Substantia nigra (tissue), 51 donors: ENCODE measurements at places on chromosomes 13 and 19.

DNA sequence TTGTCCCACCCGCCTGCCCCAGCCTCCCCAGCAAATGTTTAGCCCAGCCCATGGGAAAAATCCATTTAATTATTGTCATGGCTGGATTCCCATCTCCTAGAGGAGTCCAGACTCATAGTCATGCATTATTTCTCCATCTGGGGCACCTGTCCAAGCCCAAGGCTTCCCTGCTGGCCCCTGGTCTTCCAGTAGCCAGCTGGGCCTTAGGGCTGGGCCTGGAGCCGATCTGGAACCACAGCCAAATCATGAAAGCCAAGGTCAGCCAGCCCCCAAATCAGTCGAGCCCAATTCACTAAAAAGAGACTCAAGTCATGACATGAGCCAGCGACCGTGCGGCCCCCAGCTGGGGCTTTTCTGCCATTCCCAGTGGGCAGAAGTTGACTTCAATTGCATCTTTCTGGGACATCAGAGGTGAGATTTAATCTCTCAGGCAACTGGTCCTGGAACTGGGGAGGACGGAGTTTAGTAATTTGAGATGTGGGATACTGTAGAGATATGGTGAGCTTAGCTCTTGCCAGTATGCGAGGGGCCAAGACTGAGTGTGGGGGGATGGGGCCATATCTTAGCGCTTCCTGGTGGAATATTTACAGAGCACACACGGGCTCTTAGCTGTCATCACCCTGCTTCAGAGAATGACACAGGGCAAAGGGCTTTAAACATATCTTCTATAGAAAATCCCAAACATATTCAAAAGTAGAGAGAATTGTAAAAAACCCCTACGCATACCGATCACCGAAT is 9.4 kb upstream of the PGLYRP2 start:
- DNase-seq = no peak

GRCh38 chr19:35107545-35107944 is 8.1 kb upstream of the FXYD3 start:
- peak; percentile 75 for DNase-seq

DNA sequence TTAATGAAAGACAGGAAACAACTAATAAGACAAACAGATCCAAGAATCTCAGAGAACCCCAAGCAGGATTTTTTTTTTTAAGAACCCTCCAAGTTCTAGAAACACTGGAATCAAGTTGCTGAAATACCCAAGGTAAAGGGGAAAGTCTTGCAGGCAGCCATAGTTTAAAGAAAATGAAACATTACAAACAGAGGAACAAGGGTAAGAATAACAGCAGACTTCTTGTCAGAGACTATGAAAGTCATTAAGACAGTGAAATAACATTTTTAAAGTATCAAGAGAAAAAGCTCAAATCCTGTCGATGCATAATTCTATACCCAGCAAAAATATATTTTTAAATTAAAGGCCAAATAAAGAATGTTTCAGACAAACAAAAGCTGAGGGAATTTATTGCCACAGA is 67.1 kb downstream of the WASF3 start:
- no peak for DNase-seq

DNA sequence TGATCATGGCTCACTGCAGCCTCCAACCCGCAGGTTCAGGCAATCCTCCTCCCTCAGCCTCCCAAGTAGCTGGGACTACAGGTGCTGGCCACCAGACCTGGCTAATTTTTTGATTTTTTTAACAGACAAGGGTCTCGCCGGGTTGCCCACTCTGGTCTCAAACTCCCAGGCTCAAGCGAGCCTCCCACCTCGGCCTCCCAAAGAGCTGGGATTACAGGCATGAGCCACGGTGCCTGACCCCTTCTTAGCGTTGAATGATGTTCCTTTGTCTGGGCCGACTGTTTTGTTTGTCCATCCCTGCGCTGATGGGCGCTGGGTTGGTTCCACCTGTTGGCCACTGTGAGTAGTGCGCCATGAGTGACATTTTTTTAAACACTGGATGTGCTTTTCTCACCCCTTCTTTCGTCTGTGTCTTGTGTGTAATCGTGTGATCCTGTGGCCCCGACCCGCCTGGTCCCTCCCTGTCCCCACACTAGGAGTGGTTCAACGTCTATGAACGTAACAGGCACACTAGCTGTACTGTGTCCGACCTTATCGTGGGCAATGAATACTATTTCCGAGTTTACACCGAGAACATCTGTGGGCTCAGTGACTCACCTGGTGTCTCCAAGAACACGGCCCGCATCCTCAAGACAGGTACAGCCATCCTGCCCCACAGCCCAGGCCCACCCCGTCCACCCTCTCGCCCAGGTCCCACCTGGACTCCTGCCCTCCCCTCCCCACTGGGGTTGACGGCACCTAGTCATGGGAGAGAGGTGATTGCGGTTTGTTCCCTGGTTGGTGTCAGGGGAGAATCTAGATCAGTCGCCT is 15.0 kb upstream of the EMC10 start:
- DNase-seq = peak; percentile 37

DNA sequence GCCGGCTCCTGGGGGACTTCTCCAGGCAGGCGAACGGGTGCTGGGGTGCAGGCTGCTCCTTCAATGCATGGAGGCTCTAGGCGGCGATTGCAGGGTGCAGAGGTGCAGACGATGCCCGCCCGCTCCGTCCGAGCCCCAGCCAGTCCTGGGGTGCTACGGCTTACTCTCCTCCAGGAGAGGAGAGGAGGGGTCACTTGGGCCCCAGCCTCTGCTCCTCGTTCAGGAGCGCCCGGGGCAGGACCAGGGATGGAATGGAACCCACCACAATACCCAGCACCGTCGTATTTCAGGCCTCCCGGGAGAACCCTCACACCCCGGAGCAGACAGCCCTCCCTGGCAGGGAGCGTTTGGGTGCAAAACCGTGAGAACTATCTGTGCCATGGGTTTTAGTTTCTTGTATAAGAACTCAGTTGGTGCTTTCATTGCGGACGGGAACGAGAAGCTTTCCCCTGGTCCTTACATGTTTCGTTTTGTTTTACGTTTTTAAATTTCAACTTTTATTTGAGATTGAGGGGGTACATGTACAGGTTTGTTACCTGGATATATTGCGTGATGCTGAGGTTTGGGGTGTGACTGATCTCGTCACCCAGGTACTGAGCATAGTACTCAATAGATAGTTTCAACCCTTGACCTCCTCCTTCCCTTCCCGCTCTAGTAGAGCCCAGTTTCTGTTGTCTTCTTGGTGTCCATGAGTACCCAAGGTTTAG is 46.8 kb downstream of the ARHGEF18 start:
- DNase-seq = no peak
